ENCODE measurements at places on chromosomes 5 and 9.

- DNase-seq = no peak
Observed at GRCh38 chr5:181281077-181281983, 20.4 kb upstream of the TRIM52 start.

DNA sequence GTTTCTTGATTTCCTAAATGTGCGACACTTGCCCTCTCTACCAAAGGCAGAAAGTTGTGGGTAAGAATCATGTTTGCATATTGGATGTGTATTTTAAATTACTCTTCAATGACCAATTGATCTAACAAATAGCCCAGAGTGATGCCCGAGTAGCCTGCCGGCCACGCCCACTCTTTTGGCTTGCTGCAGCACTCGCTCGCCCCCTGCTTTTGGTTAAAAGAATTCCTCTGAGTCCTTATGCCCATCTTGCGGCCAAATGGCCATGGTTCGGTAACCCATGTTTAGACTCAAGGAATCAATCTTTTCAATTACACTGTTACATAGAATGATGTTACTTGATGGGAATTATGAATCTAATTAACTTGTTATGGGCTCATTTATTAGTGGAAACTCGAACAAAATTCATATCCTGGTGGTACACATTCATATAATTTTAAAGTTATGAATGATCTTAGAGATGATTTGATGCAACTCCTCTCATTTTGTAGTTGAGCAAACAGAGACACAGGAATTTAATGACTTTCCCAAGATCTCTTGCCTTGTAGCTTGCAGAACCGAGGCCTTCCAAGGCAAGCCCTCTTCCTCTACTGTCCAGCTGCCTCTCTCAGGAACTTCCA lies 36.5 kb downstream of the PPIC start:
- no peak for DNase-seq

- DNase-seq = no peak
Observed at GRCh38 chr5:73768-74502, 18.0 kb upstream of the PLEKHG4B start.

- no peak for DNase-seq
Observed at GRCh38 chr5:142994218-142994617, 224.0 kb downstream of the ARHGAP26 start.

DNA sequence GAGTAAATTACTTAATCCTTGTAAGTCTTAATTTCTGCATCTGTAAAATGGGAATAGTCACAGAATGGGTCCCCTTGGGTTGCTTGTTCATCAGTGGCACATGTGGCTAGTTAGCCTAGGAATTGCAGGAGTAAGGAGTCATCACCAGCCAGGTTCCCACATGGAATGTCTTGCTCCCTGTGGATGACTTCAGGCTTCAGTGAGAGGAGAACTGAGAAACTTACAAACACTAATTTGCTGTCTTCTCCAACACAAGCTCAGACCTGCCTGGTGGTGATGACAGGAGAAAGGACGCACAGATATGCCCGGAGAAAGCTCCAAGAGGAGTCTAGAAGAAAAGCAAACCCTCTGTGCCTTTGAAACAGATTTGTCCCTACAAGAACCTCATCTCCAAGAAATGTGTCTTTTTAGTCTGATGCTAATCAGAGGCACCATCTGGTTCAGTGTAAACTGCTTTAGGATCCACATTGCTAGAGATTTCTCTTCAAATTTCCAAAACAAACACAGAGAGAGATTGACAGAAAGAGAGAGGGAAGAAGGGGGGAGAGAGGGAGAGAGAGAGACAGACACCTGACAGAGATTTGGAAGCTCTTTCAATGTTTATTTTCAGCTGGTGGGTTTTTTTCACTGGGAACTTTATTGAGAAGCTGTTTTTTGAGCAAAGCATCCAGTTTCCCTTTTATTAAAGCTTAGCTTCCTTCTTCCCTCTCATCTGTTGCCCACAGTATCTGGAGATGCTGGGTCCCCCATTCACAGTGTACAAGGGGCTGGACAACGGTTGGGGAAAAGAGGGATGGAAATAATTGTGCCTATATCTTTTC lies 128.3 kb downstream of the DOCK2 start:
- DNase-seq = no peak

DNA sequence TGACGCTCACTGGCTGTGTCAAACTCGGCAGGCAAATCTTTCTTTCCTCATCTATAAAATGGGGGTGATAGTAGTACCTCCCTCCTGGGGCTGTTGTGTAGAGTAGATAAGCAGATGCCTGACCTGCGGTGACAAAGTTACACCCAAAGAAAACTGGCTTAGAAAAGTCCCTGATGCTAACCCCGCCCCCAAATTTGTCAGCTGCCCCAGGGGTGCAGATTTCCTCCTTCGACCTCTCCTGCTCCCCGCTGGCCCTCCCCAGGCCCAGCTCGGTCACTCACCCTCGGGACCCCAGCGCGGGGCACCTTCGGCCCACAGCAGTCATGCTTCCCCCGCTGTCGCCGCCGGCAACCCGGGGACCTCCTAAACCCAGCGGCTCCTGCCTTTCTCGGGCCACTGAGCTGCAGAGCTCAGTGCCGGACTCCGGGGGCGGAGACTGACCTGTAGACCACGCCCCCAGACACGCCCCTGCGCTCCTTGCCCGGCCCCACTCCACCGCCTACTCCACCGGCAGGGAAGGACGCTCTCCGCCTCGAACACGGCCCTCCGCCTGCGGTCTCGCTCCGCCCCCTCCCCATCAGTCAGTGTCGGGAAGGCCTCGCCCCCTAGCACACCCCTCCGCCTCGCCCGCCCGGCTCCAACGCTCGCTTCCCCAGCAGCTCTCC lies 7.4 kb downstream of the SH2D3C start:
- peak; percentile 90 for DNase-seq

- peak; percentile 92 for DNase-seq
Observed at GRCh38 chr9:137086531-137087408, at the start of gene MAN1B1. Gene MAN1B1 (plus strand): TSS chr9:137086985. CDS start chr9:137087000, 15 bp downstream.

DNA sequence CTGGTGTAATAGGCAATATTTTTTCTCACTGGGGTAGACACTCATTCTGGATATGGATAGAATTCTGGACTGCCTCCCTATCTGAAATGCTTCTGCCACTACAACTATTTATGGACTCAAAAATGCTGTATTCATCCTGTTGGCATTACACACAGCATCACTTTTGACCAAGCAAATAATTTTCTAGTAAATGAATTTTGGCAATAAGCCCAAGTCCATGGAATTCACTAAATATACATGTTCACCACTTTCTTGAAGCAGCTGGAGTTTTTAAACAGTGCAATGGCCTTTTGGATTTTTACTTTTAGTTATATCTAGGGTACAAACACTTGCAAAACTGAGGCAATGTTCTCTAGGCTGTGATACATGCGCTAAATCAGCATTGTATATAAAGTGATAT lies 724.9 kb upstream of the EDIL3 start:
- DNase-seq = no peak

- no peak for DNase-seq
Observed at GRCh38 chr9:357560-357959, 142.9 kb downstream of the DOCK8 start.

DNA sequence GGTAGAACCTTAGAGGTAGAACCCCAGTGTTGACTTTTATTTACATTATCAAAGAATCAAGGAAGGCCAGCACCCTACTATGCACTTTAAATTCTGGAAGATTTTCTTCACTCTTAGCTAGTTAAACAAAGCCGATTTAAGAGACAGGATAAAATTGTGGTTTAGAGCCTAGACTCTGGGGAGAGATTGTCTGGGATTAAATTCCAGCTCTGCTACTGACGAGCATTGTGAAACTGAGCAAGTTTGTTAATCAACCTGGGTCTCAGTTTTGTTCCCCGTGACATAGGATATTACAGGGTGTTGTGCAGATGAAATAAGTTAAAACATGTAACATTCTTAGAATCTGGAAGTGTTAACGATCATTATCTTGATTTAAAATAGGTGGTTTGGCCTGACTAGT lies 83.5 kb downstream of the FEM1C start:
- DNase-seq = peak; percentile 47

- no peak for DNase-seq
Observed at GRCh38 chr9:92332577-92333281, 7.0 kb downstream of the CENPP start.

DNA sequence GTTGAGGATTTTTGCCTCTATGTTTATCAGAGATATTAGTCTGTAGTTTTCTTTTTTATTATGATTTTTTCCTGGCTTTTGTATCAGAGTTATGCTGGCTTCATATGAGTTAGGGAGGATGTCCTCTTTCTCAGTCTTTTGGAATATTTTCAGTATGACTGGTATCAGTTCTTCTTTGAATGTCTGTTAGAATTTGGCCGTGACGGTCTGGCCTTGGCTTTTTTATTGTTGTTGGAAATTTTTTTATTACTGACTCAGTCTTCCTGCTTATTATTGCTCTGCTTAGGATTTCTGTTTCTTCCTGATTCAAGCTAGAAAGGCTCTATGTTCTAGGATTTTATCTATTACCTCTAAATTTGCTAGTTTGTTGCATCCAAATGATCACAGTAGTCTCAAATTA lies 421.9 kb downstream of the CDH10 start:
- peak; percentile 39 for DNase-seq

GRCh38 chr5:145347026-145347616 lies 488.0 kb downstream of the PRELID2 start:
- DNase-seq = peak; percentile 57

DNA sequence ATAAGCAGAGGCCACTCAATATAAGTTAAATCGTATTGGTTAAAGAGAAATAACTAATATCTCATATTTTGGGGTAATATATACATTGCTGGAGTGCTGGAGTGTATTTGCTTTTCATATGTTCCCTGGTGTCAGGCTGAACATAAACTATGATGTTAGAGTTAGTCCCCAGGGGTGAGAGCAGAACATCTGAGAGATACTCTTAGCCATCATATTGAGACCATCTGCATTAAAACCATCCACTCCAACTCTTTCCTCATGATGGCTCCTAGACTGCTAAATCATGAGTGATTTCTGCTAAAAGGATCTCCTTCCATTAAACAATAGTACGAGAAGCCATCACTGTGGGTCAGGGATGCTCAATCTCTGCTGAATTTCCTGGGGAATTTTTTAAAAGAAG lies 436.2 kb downstream of the DTWD2 start:
- no peak for DNase-seq

- no peak for DNase-seq
Observed at GRCh38 chr5:61559722-61560121, 227.7 kb downstream of the ZSWIM6 start.

DNA sequence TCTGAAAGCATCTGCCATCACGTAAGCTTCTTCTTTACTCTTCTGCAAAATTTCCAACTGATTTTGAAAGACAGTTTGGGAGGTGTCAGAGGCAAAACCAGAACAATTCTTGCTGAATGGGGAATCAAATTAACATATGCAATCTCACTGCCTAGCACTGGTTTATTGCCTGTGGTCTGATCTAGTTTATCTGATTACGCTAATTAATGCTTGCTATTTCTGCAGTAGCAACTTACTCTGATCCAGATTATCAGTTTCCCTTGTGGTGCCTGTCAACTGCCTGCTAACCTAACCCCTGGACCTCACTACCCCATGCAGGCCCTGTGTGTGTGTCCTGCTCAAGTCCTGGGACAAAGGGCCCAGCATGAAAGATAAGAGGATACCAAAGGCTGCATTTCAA lies 40.3 kb downstream of the CCDC125 start:
- no peak for DNase-seq

- DNase-seq = no peak
Observed at GRCh38 chr5:134034326-134034725, 29.6 kb upstream of the VDAC1 start.

- DNase-seq = no peak
Observed at GRCh38 chr9:12439267-12439666, 253.9 kb upstream of the TYRP1 start.

- no peak for DNase-seq
Observed at GRCh38 chr5:109681763-109682162, 8.0 kb upstream of the MAN2A1 start.

- no peak for DNase-seq
Observed at GRCh38 chr9:93818827-93819472, 136.2 kb downstream of the BARX1 start.

GRCh38 chr5:122099060-122099790 lies 21.2 kb upstream of the LOX start:
- DNase-seq = peak; percentile 74

- DNase-seq = no peak
Observed at GRCh38 chr9:85055506-85056202, 386.1 kb downstream of the NTRK2 start.

GRCh38 chr9:94441796-94442195 lies 113.1 kb upstream of the PCAT7 start:
- no peak for DNase-seq

DNA sequence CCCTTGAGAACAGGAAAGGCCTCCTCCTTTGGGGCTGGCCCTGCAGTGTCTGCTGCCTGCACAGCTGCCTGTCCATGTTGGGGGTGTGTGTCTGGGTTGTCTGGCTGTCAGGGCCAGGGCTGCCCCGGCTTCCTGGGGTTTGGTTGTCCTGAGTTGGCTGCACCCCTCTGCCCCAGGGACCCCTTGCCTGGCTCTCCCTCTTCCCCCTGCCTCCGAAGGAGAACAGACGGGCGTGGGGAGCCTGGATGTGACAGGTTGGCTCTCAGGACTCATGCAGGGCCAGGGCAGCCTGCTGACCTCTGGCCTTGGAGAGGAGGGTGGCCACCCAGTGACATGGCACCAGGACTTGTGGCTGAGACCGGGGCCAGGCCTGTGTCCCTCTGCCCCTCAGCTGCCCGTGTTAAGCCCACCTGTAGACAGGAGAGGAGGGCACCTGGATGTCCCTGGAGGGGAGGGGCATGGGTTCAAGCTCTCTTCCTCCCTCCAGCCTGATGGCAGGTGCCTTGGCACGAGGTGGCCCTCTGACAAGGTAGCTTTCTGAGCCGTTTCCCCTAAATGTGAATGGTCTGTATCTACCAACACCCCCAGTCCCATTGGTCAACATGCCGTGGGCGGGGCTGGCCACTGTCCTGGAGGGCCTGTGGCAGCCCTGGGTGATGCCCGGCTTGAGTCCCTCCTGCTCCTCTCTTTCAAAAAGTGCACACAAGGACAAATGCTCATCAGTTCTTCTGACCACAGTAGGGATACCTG lies 34.9 kb downstream of the WNK2 start:
- DNase-seq = no peak

- no peak for DNase-seq
Observed at GRCh38 chr5:174052636-174053035, 7.1 kb downstream of the NSG2 start.

DNA sequence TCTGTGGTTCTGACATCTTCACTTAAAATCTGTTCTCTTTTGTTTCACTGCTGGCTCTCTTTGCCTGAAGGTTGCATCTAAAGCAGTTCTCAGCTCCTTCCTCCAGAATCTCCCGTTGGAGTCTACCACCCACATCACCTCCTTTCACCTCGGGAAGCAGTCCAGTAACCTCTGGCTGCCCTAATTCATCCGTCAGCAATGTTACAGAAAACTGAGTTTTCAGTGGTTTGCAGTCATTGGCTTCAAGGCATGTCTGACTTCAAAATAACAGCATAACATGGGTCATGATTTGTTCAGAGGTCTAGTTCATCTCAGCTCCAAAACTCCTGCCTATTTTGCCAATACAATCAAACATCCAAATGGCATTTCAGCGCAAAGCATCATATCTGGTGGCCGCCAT lies 107.7 kb downstream of the GOLPH3 start:
- DNase-seq = no peak

DNA sequence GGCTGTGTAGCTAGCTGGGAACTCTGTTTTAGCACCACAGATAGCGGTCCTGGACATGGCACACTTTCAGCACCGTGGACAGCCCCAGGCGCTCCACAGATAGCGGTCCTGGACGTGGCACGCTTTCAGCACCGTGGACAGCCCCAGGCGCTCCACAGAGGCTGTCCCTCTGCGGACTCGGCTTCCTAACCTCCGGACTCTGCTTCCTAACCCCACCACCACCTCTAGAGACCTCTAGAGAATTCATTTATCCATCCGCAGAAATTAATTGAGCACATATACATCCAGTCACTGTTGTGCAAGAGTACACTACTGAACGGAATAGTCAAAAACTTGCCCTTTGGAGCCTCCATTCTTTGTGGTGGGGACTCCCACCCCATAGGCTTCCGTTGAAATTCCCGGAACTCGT lies 27.4 kb downstream of the UNC5A start:
- DNase-seq = peak; percentile 71
